NCI-H1930 (cell line): ENCODE measurements at places on chromosomes 1 and 21.

- DNase-seq: no peak
Measured at GRCh38 chr1:65164633-65165032, 16.6 kb downstream of the AK4 start.

DNA sequence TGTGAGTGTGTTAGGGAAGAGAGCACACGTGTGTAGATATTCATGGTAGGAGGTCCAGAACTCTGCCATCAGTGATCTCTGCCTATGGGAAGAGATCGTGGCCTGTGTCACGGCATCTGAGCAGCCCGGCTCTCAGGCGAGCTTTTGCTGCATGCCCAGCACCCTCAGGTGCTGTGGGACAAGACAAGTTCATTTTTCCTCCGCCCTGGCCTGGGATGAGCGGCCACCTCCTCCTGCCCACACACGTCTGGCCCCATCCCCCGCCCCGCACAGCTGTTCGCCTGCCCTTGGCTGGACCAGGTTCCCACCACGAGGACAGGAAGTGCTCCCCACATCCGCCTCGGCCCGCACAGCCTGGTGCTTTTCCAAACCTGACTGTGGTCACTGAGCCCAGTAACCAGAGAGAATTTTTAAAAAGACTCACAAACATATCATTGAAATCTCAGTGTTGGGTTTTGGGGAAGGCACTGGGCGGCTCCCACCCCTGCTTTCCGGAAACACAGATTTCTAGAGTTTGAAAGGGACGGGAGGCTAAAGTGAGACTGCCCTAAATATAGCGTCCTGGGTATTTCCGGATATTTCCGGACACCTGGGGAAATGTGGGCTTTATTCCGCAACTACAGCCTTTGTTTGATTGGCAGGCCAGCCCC, 18.0 kb downstream of the BMP8A start:
- no peak for DNase-seq

- DNase-seq: no peak
Measured at GRCh38 chr21:17501107-17502006, 11.5 kb upstream of the CXADR start.

- no peak for DNase-seq
Measured at GRCh38 chr21:42212266-42212665, 6.7 kb upstream of the ABCG1 start.

GRCh38 chr1:106571109-106571508, 485.4 kb upstream of the PRMT6 start:
- no peak for DNase-seq

- no peak for DNase-seq
Measured at GRCh38 chr1:105072446-105072845, 1322.7 kb downstream of the AMY1C start.

GRCh38 chr1:94560333-94560732, 18.8 kb upstream of the F3 start:
- DNase-seq: no peak

DNA sequence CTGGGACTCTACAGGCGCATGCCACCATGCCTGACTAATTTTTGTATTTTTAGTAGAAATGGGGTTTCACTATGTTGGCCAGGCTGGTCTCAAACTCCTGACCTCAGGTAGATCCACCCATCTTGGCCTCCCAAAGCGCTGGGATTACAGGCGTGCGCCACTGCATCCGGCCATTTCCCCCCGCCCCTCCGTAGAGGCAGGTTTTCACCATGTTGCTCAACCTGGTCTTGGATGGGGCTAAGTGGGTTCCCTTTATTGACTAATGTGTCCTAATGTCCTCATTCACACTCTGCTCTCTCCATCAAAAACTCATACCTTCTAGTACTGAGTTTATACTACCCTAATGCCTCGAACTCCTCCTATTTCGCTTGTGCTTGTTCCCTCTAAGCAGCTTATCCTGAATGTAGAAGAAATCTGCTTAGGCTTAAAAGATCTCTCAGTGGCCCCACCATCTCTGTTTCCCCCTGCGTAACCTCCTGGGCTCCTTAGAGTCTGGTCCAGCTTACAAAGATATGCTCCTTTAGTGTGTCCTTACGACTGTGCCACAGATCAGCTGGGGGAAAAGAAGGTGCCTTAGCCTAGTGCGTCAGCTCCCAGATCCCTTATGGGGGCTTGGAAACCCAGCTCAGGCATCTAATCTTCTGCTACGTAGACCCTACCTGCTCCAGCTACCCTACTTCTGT, 8.0 kb downstream of the GNAT2 start:
- no peak for DNase-seq

- DNase-seq: peak; percentile 33
Measured at GRCh38 chr1:162854245-162854882, 6.6 kb downstream of the CCDC190 start.

- no peak for DNase-seq
Measured at GRCh38 chr1:98420376-98421084, 241.0 kb upstream of the SNX7 start.

- DNase-seq: no peak
Measured at GRCh38 chr21:33245289-33245918, 15.7 kb downstream of the IFNAR2 start.

DNA sequence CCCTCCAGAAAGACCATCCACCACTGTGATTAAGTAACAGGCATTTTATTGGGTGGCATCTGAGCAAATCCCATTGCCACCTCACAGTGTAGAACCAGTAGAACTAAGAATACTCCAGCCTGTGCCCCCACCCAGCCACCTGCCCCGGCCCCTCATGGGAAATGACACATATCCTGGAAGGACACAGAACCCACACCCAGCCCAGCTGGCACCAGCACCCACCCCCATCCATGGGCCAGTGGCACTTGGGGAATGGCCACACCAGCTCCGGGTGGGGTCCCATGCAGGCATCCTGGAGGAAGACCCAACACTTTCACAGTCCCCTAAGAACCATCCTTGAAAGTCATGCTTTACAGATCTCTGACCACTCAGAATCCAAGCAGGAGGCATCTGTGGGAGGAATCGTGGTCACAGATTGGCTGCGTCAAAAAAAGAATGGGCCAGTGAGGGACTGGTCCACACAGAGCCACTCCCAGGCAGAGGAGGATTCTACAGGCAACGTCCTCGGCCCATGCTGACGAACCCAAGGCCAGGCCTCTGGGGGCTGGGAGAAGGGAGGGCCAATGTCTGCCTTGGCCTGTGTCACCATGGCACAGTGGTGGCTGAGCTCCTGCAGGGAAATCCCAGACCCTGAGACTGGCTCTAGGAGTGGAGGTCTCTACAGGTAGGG, 12.1 kb upstream of the TAS1R2 start:
- no peak for DNase-seq

- no peak for DNase-seq
Measured at GRCh38 chr1:156662005-156662799, 15.0 kb downstream of the NES start.

DNA sequence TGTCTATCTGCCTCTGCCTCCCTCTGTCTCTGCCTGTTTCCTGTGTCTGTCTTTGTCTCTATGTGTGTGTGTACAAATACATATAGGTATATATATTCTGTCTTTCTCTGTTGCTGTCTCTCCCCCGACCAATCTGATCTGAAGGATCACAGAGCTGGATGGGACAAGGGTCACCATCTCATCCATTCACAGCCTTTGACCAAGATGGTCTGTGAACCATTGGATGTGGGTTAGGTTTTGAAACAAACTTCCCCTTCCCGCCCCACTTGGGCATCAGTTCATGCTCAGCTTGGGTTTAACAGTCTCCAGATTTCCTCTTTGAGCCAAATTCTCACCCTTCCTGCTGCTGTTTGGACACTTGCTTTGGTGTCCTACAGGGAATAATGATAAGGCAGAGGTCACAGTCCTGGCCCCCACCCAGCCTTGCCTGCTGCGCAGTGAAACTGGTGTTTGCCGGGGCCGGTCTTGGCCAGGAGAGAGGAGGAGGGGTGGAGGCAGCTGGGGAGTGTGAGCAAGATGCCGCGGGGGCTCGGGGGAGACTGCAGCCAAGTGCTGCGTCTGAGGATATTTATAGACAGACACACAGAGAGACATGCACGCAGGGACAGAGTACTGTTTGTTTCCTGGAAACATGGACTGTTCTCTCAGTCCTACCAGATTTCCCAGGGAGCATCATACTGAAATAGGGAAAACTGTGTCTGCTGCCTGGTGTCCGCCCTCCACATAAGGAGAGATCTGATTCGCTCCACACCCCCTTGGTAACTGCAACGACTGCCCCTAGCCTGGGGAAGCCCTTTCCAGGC, 27.0 kb upstream of the BTG2 start:
- no peak for DNase-seq

GRCh38 chr21:26124421-26124833, 46.1 kb downstream of the APP start:
- DNase-seq: no peak

GRCh38 chr1:117181630-117182041, 29.1 kb downstream of the VTCN1 start:
- no peak for DNase-seq

GRCh38 chr1:6225651-6226050, 10.1 kb downstream of the ICMT start:
- no peak for DNase-seq
